COR-L47 (cell line): ENCODE measurements at places on chromosomes 6 and 20.

DNA sequence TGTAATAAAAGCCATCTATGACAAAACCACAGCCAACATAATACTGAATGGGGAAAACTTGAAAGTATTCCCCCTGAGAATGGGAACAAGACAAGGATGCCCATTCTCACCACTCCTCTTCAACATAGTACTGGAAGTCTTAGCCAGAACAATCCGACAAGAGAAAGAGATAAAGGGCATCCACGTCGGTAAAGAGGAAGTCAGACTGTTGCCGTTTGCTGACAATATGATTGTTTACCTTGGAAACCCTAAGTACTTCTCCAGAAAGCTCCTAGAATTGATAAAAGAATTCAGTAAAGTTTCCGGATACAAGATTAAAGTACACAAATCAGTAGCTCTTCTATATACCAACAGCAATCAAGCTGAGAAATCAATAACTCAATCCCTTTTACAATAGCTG lies 14.0 kb upstream of the RUNX2 start:
- no peak for DNase-seq

GRCh38 chr20:62365814-62366369 lies 1.2 kb downstream of the LAMA5 start:
- no peak for DNase-seq

DNA sequence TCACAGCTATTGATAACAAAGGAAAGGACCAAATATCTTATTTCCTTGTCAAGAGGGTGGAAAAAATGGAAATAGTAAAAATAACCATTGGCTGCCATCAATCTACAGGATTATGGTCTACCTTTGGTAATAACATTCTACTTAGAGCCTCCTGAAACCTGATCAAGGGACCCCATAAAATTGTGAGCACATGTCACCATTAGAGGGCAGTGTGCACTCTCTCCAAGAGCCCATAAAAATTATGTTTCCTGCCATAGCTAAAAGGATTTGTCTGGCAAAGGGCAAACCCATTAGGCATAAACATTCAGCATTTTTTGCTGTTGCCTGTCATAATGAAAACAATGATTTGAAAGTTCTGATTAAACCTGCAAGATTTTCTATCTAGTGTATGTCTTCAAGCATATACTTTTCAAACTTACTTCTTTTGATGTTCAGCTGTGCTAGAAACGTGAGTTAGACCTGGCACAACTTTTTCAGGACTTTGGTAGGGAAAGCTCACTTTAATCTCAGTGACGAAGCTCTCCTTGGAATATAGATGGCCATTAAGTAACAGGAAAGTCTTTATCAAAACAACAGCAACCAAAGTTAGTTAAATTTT lies 120.7 kb upstream of the ZFP64 start:
- peak; percentile 46 for DNase-seq

DNA sequence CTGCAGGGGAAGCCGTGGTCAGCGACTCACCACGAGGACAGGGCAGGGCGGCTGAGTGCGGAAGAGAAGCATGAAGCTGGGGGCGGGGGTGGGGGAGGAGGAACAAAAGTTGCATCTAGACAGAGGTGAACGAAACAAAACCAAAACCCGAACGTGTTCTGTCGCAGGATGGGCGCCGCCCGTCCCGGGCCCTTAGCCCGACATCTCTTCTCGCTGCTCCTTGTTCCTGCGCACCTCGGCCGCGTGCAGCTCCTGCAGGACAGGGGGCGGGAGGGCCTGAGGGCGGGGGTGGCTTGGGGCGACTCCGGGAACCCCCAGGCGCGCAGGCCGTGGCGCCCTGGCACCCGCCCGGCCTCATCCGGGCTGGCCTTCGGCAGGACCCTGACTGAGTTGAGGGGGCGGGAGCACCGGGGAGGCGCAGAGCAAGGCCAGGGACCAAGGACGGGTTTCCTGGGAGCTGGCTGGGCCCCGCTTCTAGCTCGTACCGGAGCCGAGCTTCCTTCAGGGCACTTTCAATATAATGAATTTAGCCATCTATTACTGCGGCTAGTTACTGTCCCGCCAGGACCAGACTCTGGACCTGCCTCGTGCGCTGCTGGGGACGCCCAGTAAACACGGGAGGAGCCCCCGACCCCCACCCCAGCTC lies 12.0 kb downstream of the STMN3 start:
- no peak for DNase-seq

- DNase-seq: no peak
Observed at GRCh38 chr6:53325785-53326184, 23.0 kb downstream of the ELOVL5 start.

GRCh38 chr6:154632119-154632518 lies 101.1 kb upstream of the SCAF8 start:
- no peak for DNase-seq

DNA sequence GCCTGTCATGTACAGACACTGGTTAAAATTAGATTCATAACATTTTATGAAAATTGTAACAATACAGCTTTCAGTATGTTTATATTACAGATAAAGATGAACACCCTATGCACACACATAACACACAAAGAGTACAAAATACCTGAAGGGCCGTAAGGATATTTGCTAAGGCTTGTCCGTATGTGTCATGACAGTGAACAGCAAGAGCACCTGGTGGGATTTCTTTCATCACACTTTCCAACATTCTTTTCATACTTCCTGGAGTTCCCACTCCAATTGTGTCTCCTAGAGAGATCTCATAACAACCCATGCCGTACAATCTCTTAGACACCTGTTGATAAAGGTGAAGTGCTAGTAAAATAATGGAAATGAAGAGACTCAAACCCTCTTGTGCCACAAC lies 83.7 kb downstream of the HMGCLL1 start:
- DNase-seq: no peak

GRCh38 chr6:142240179-142240578 lies 61.6 kb upstream of the ADGRG6 start:
- no peak for DNase-seq

- no peak for DNase-seq
Observed at GRCh38 chr20:41032271-41032670, 3.6 kb downstream of the TOP1 start.

GRCh38 chr20:61932199-61932592 lies 133.5 kb downstream of the TAF4 start:
- DNase-seq: no peak

GRCh38 chr6:31767096-31767645 lies 4.7 kb downstream of the SAPCD1 start:
- no peak for DNase-seq

GRCh38 chr20:24657878-24658620 lies 188.6 kb downstream of the SYNDIG1 start:
- DNase-seq: no peak

DNA sequence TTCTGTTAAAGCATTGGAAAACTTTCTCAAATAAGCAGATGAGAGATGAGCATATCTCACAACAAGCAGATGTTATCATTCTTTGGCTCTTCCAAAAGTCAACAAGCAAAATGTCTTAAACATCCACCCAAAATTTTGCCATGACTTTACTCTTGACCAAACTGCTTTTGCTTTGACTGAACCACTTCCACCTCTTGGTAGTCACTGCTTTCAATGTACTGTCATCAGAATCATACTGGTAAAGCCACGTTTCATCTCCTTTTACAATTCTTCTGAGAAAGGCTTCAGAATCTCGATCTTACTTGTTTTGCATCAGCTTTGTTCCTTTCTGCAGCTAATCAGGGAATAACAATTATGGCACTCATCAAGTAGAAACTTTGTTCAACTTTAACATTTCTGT lies 498.5 kb upstream of the GJE1 start:
- no peak for DNase-seq

- no peak for DNase-seq
Observed at GRCh38 chr6:99668036-99668705, 61.5 kb downstream of the PRDM13 start.

- DNase-seq: no peak
Observed at GRCh38 chr20:61560361-61560853, 308.3 kb downstream of the CDH4 start.

DNA sequence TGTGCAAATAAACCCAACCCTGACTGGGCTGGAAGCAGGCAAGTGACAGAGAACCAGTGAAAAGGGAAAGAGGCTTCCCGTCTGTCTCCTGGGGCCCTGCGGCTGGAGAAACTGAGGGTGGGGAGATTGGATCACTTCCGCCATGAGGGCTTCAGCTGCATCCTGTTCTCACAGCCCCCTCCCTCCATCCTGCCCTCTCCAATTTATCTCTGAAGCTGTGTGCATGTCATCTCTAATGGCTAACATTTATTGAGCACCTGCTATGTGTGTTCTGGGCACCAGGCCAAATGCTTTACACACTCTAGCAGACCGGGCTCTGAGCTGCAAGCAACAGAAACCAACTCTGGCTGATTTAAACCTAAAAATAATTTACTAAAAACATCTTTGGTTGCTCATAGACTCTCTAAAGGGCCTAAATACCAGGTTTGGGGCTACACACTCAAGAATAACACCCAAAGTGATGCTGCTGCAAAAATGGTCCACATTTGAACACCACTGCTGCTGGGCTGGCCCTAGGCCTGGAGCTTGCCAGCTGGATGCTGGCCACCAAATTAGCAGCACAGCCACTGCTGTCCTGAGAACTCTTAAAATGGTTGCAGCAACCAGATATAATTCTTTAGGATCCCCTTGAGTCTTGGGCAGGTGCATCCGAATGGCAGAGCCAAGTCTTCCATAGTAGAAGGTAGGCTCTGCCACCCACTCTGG lies 123.6 kb upstream of the LRFN2 start:
- peak; percentile 63 for DNase-seq

GRCh38 chr20:61260905-61261304 lies 8.8 kb downstream of the CDH4 start:
- DNase-seq: no peak

DNA sequence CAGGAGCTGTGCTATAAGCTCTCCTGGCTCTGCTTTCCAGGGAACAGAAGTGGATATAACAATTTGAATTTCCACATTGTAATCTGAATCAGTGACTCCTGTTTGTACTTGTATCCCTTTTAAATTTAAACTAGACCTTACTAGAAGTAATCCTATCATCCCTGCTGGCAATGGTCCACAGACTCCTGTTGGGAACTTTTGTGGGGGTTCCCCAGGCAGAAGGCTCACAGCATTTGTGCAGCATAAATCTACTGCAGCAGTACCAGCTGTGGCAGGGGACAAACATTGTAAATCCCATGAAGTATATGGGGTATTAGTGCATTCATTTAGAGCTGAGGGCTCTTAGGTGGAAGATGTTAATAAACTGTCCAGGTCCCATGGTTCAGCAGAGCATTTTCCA lies 12.0 kb upstream of the PDCD2 start:
- DNase-seq: no peak

GRCh38 chr6:288866-289265 lies 3.4 kb upstream of the DUSP22 start:
- no peak for DNase-seq

DNA sequence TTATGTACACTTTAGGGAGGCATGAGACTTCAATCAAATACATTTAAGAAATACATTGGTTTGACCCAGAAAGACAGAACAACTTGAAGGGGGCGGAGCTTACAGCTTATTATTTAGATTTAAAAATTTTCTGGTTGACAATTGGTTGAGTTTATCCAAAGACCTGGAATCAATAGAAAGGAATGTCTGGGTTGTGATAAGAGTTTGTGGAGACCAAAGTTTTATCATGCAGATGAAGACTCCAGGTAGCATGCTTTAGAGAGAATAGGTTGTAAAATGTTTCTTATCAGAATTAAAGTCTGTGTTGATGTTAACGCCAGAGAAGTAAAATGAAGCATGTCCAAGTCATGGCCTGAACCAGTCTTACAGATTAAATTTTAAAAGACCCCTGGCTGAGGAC lies 757.8 kb upstream of the ADGRB3 start:
- DNase-seq: no peak

- DNase-seq: no peak
Observed at GRCh38 chr6:14337152-14337551, 219.6 kb downstream of the CD83 start.

GRCh38 chr6:30913721-30914075 lies 340 bp upstream of the VARS2 start:
- DNase-seq: no peak

- DNase-seq: no peak
Observed at GRCh38 chr6:109834131-109834530, 143.0 kb downstream of the FIG4 start.

GRCh38 chr6:142808405-142809061 lies 136.4 kb downstream of the HIVEP2 start:
- DNase-seq: no peak

- DNase-seq: no peak
Observed at GRCh38 chr20:16314320-16314719, 258.9 kb downstream of the KIF16B start.

GRCh38 chr20:20173254-20173653 lies 120.9 kb downstream of the CFAP61 start:
- DNase-seq: no peak

- no peak for DNase-seq
Observed at GRCh38 chr6:128240024-128240428, 280.4 kb downstream of the PTPRK start.

DNA sequence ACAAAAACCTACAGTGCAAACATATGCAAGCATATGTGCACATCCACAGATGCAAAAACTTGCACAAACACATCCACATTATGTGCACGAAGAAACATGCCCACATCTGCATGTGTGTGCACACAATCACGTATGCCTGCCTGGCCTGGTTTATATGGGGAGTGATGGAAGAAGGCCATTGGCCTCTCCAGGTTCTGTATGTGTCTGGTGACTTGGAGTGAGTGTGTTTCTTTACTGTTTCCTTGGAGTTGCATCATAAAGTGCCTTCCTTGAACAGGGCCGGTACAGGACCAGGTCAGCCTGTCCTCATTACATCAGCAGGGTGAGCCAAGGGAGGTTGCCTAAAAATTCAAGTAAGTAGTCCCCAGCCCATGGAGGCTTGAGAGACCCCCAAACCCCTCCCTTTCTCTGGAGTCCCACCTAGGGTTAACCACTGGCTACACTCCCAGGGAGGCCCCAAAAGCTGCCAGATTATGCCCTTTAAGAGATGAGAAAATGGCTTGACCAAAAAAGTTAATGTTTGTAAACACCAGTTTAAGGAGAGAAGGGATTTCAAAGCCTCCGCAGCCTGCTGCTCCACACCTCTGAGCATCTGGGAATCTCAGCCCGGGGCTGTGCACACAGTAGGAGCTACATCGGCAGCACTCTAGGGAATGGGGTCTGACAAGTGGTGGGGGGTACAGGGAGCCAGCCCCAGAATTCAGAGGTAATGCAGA lies 140.8 kb downstream of the VEGFA start:
- DNase-seq: no peak

DNA sequence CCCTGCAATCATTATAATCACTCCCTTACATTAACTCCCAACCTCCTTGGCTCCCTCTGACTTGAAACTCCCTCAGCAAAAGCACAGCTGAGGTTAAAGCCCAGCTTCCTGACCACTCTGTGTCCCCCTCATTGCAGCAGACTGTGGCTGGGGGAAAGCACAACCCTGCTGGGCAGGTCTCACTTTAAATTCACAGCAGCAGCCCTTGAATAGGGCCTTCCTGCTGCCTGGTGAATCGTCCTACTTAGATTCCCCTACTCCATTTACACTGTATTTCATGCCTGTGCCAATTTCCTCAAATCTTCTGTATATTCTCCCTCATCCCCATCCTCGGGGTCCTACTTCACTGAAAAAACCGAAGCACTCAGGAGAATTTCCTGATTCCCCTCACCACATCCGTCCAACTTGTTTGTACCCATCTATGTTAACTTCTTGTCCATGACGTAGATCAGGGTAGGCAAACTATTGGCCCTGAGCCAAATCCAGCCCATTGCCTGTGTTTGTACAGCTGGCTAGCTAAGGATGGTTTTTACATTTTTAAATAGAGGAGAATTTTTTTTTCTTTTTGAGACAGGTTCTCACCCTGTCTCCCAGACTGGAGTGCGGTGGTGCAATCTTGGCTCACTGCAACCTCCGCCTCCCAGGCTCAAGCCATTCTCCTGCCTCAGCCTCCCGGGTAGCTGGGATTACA lies 31.5 kb upstream of the GCM1 start:
- DNase-seq: peak; percentile 88

- no peak for DNase-seq
Observed at GRCh38 chr20:43863330-43863729, 51.3 kb upstream of the TOX2 start.

- no peak for DNase-seq
Observed at GRCh38 chr6:51594981-51595380, 492.4 kb downstream of the PKHD1 start.
